ENCODE measurements at places on chromosomes 2 and 18.
A peak's percentile ranks its signal among the peaks of the same experiment; 100 is the strongest.

DNA sequence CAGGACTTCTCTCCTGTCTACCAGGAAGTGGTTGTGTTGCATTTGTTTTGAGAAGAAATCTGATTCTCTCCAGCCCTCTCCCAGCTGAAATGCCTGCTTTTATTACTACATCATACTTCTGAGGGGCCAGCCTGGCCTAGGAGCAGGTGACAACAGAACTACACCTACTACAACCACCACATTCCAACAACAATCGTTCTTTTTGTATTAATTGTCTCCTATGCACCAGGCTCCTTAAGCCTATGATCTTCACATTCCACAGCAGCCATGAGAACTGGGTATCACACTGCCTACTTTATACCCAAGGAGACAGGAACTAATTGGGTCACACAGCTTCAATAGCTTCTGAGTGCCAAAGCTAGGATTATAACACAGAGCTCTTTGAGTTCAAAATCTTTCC is 167.7 kb downstream of the TDRD15 start:
- DNase-seq: no peak

DNA sequence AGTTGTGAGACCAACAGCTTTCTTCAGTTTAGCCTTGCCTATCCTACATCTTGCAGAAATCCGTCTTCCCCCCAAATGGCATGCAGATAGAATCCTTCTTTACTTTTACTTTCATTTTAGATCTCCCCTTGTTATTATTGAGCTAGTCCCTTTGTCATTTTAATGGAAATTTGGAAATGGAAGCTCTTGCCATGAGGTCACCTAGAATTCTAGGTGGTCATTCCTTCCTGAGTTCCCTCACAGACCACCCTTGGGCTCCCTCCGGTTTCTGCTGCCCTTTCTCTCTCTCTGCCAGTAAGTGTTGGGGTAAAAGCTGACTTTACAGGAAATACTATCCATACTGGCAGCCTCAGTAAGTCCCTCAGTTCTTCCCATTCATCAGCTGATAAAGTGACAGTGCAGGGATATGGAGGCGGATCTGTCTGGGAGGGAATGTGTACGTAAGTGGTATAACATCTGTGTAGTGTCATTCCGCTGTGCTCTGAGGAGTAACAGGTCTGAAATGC is 30.2 kb downstream of the ARHGAP25 start:
- no peak for DNase-seq

- DNase-seq: peak; percentile 85
These were observed 1.3 kb downstream of the BCL2L11 start for GRCh38 chr2:111121828-111122630.

DNA sequence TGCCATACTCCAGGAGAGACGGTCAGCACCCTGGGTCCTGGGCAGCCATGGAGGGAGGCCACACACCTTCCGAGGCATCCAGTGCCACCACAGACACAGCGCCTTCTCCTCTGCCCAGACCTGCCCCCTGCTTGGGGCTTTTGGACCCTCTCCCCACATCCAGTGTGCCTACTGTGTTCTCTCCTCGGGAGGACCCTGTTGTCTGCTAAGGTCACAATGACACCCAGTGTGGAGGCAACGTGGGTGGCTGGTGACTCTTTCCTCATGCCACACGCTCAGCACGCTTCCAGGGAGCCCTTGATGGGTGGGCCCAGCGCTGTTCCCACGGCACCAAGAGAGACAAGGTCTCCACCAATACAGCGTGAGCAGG is 251.9 kb downstream of the EIPR1 start:
- no peak for DNase-seq

DNA sequence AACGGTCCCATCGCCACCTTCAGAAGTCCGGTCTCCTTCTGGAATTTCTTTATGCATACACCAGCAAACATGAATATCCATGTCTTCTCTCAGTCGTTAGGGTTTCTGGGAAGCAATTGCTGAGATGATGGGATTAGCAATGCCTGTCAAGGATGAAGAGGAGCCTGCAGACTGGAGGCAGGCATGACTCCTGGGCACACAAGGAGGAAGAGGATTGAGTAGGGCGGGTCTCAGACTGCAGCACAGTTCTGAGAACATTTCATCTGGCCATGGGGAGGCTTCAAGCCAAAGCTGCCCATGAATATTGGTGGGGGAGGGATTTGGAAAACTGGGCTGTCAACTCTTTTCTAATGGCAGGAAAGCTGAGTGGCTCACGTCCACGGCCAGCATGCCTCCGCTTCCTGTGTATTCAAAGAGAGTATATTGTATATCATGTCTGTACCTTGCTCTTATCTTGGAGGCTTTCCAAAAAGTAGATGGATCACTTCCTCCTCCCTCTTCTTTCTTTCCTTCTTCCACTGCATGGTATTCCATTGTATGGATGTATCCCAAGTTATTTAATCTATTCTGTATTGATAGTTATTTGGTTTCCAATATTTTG is 24.5 kb downstream of the MC2R start:
- no peak for DNase-seq

- DNase-seq: no peak
These were observed 425.5 kb upstream of the PKDCC start for GRCh38 chr2:41622301-41622700.

GRCh38 chr2:164737612-164738081 is 104.0 kb downstream of the COBLL1 start:
- peak; percentile 75 for DNase-seq

DNA sequence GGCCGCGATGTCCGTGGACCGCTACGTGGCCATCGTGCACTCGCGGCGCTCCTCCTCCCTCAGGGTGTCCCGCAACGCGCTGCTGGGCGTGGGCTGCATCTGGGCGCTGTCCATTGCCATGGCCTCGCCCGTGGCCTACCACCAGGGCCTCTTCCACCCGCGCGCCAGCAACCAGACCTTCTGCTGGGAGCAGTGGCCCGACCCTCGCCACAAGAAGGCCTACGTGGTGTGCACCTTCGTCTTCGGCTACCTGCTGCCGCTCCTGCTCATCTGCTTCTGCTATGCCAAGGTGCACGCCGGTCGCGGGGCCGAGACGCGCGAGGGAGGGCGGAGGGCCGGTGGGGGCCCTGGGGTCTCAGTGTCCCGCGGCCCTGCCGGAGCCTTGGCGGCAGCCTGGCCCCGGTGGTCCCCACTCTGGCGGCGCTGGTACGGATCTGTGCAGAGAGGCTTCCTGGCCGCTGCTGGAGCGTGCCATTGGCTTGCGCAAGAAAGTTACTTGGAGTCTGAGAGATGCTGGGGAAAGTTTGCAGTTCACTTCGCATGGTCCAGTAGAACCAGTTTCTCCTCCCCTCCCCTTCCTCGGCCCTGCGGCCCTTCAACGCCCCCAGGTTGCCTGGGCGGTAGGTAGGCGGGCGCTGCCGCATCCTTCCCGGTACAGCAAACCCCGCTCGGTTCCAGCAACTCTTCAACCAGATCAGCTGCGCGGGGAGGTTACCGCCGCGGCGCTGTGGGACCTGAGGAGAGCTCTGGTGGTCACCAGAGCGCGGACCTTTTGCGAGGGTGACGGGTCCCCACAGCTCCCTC is 1.5 kb downstream of the GALR1 start:
- DNase-seq: no peak

GRCh38 chr2:141109633-141110032 is 1021.2 kb downstream of the LRP1B start:
- DNase-seq: no peak

GRCh38 chr18:62138461-62139235 is 48.2 kb downstream of the PIGN start:
- DNase-seq: no peak

DNA sequence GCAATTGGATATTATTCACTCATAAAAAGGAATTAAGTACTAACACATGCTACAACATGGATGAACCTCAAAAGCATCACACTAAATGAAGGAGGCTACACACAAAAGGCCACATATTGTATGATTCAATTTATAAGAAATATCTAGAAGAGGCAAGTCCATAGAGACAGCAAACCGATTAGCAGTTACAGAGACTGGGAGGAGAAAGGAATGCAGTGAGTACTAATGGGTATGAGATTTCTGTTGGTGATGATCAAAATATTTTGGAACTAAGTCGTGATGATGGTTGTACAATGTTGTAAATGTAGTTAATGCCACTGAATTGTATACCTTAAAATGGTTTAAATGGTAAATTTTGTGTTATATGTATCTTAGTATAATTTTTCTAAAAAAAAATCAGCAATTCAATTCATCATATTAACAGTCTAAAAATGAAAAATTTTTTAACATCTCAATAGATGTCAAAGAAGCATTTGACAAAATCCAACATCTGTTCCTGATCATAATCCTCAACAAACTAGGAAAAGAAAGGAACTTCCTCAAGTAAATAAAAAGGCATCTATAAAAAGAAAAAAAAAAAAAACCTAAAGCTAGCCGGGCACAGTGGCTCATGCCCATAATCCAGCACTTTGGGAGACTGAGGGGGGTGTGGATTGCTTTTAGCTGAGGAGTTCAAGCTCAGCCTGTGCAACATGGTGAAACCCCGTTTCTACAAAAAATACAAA is 98.1 kb downstream of the TGIF1 start:
- DNase-seq: no peak

DNA sequence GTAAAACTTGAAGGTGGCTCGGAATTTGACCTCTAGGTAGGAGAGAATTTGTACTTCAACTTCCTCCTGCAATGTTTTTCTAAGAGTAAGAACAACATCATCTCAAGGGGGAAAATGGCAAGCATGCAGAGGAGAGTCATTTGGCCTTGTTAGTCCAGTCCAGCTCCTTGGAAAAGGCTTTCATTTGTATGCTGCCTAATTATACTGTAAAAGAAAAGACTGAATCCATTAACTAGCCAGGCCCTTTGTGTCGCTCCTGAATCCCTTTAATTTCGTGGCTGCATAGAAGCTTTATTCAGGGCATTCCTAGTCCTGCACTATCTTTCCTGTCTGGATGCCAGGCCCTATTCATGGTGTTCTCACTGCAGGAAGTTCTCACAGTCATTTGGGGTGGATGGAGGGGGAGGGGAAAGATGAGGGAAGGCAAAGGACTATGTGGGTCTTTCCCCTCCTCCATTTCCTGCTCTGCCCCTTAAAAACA is 36.0 kb downstream of the PHLPP1 start:
- DNase-seq: no peak

DNA sequence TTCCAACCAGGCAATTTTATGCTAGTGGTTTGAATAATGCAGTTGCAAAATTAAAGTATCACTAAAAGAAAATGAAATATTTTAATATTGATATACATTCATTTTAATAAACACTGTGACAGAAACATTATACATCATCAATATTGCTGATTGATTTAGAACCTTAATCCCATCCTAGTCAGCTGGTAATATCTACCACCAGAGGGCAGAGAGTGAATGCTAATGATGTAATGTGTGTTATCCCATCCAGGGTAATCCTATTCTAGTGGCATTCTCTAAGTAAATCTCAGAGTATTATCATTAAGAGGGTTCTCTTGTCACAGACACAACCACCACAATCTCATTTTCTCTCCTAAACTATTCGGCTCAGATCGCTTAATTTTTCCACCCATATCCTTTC is 477.4 kb downstream of the CPS1 start:
- DNase-seq: no peak

DNA sequence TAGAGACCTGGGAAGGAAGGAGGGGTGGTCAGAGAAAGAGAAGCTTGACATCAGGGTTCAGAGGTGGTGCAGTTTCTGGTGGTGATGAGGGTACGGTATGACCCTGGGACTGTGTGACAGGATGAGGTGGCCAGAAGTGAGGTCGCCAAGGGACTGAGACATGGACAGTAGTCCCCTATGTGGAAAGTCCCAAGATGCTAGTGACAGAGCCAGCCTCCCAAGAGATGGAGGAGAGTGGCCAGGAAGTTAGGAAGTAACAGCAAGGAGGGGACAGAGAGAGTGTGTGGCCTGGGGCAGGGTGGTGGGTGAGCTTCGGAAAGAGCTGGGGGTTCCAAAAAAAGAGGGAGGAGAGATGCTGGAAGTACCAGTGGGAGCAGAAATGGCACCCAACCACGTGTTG is 66.0 kb downstream of the SMAD7 start:
- DNase-seq: no peak

DNA sequence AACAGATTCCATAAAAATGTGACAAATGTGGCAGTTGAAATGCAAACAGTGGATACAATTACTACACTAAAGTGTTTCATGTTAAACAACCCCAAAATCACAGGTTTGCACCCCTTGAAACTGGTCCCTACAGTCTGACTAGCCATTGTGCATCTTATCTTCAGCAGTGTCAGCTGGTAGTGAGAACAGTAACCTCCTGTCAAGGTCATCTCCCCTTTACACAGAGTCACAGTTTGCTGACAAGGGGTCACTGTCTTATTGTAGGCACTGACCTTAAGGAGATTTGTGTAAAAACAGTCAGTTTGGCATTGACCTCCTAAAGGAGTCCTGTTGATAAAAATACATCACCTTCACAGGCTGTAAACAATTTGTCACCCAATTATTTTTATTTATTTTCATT is 37.3 kb upstream of the TTC21B start:
- no peak for DNase-seq

DNA sequence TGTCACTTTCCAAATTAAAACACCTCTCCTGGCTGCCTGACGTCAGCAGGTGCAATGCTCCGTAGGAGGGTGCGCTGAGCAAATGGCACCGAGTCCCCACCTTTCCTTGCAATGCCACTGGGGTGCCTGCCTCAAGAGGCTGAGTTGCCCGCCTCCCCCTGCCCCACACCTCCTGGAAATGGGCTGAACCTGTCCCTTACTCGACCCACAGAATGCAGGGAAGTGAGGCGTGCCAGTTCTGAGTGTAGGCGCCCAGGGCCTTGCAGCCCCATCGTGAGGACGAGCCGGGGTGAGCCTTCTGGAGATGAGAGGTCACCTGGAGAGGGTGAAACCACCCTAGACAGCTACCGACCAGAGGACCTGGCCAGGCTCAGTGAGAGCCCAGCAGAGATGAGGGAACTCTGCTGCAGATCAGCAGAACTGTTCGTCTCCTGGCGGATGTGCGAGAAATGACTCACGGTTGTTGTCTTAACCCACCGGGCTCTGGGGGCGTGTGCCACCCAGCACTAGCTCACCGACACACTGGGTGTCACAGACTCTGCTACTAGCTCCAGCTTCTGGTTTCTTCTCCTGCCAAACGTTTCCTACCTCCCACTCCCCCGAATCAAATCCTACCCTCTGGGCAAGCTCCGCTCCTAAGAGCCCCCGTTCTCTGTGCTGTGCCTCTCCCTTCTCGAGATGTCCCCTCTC is 168.7 kb upstream of the HDAC4 start:
- DNase-seq: no peak

DNA sequence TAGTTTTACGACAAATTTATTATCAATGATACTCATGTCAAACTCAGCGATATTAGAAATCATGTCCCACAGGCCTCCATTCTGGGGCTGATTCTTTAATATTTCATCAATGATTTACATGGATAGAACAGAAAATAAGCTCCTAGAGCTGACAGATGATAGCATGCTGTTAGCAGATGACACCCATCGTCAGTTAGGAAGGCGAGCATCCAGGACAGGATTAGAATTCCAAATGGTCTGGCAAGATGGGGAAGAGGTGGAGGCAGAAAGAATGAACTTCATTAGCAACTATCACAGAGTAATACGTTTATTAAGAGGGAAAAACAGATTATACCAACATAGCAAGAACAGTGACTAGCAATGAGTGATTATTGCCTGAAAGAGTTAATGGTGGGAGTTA is 46.2 kb upstream of the ACVR1 start:
- DNase-seq: no peak

All from activated CD4-positive, alpha-beta T cell treated with anti-CD3 and anti-CD28 coated beads, Interleukin-2, Interleukin-6, amounts not matched to agents 100 ng/mL and 50 ng/mL, durations not matched to agents 16 hours and 8 hours (primary cell).